Stimulated activated memory B cell treated with anti-CD40 and anti-IgM and Interleukin-4, amounts not matched to agents 10 μg/mL and 1 μg/mL and 100 μg/mL, for 72 hours (primary cell): ENCODE measurements at places on chromosomes 7 and 10.

DNA sequence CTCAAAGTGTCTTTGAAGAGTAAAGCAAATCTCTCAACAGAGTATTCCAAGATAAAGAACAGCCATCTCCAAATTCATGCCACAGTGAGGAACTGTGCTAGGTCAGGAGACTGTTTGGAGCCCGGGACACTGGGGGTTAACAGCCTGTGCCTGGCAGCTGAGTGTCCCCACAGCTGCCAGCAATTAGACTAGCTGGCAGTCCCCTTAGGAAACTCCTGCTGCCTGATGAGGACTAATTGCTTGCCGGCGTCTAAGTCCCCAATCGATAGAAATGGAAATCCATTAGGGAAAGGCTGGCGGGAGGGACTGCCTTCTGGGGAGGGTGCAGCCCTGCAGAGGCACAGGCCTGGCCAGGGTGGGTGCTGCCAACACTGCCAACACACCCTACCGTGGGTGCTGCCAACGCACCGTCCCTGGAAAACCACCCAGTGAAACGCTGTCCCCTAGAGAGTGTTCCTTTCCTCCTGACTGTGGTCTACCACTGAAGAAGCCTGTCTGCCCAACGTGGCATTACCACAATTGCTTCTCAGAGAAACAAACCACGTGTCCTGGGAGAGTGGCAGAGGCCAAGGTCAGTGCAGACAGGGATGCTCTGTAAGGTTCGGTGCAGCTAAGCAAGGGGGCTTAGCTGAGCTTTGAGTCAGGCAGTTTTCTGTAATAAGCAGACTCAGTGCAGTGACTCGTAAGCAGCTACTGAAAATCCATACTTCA, 60.8 kb downstream of the XRCC2 start:
- peak; percentile 36 for ATAC-seq

GRCh38 chr10:70809726-70810125, 6.0 kb upstream of the SGPL1 start:
- ATAC-seq = no peak

GRCh38 chr7:80412842-80413241, 99.0 kb downstream of the GNAT3 start:
- no peak for ATAC-seq

DNA sequence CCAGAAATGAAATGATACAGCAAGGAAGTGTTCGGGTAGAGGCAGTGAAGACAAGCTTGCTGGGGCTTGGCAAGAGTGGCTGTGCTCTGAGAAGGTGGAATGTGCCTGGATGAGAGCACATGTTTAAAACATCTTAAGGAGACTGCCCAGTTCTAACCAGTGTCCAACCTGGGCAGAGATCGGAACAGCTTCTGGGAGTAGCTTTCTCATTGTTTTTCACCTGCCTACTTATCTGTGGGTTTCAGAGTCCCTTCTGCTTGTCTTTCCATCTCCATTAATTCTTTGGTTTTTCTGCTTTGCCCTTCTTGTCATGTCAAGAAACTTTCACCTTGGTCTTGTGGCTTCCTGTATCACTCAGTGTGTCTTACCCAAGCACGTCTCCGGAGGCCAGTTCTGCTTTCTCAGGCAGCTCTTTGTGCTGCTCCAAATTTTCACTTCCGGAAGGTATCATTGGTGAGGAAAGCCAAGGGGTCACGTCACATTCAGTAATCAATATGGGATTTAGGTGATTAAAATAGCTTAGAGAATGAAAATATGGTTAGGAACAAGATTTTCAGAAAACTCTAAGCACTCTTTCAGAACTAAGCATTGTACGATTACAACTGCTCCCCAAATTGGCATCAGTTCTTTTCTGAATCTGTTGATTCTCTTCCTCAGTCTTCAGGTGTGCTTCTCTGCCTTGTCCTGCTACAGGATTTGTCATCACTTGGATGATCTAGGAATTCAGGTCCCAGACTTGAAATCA, 5.5 kb upstream of the LAMB4 start:
- ATAC-seq = peak; percentile 96

GRCh38 chr7:132030086-132030568, 473.7 kb upstream of the PODXL start:
- no peak for ATAC-seq

- ATAC-seq = peak; percentile 87
Observed at GRCh38 chr10:62647375-62648092, 157.0 kb upstream of the ADO start.
